Articular chondrocyte of knee joint (primary cell): ENCODE measurements at places on chromosomes 13 and 19. TPM values are rescaled to one million over a fixed set of nuclear protein-coding genes. Genes with fewer than 3 reads are reported as not detected.

AMER2 gene
- total RNA-seq, result not detected in 2 replicates

KIR2DL3 gene
- not detected in 2 replicates for total RNA-seq

ZNF527 gene
- total RNA-seq, result 7.3 and 10.2 TPM in 2 replicates

KCTD4 gene
- 1.0 and 4.3 TPM in 2 replicates for total RNA-seq

ZNF667 gene
- 4.8 and 7.2 TPM in 2 replicates for total RNA-seq

PTPRS gene
- 208 and 244 TPM in 2 replicates for total RNA-seq

ACTMAP gene
- 1.0 and 1.5 TPM in 2 replicates for total RNA-seq

PSG11 gene
- 0.11 TPM in 1 of 2 replicates, not detected in the other for total RNA-seq

DDA1 gene
- total RNA-seq, result 11.8 and 22.7 TPM in 2 replicates

ZNF729 gene
- total RNA-seq, result not detected in 2 replicates

CEACAM4 gene
- not detected in 2 replicates for total RNA-seq

MCEMP1 gene
- total RNA-seq, result not detected in 2 replicates

SEMA6B gene
- 0.43 and 1.7 TPM in 2 replicates for total RNA-seq

S1PR5 gene
- total RNA-seq, result under 0.01 and 0.13 TPM in 2 replicates

SAE1 gene
- 114 and 119 TPM in 2 replicates for total RNA-seq

PRODH2 gene
- not detected in 2 replicates for total RNA-seq

MYO16 gene
- under 0.01 and 0.11 TPM in 2 replicates for total RNA-seq

ZNF497 gene
- total RNA-seq, result 0.78 and 1.5 TPM in 2 replicates

ZNF880 gene
- 24.4 and 32.1 TPM in 2 replicates for total RNA-seq

LGALS14 gene
- total RNA-seq, result not detected in 2 replicates

ICAM1 gene
- total RNA-seq, result 33.3 and 41.0 TPM in 2 replicates
